Type B pancreatic cell (in vitro differentiated cells): ENCODE measurements at places on chromosomes 11 and 22. TPM values are rescaled to one million over a fixed set of nuclear protein-coding genes. Genes with fewer than 3 reads are reported as not detected.

GRCh38 chr11:26779074-26779865, 57.4 kb upstream of the SLC5A12 start:
- DNase-seq: no peak

The SLC35E4 gene
- total RNA-seq: 2.4 and 3.4 TPM in 2 replicates

DNA sequence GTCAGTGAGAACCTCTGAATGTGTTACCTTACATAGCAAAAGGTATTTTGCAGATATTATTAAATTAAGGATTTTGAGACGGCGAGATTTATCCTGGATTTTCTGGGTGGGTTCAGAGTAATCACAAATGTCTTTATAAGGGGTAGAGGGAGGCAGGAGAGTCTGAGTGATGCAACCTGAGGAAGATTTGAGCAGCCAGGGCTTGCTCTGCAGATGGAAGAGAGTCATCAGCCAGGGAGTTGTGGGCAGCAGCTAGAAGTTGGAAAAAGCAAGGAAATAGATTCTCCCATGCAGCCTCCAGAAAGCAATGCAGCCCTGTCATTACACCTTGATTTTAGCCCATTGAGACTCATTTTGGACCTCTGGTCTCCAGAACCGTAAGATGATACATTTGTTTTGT, 4.1 kb upstream of the WDR74 start:
- no peak for DNase-seq

GRCh38 chr11:45413156-45413858, 127.2 kb upstream of the SYT13 start:
- DNase-seq: no peak

The DCDC1 gene
- 2.0 and 4.8 TPM in 2 replicates for total RNA-seq

DNA sequence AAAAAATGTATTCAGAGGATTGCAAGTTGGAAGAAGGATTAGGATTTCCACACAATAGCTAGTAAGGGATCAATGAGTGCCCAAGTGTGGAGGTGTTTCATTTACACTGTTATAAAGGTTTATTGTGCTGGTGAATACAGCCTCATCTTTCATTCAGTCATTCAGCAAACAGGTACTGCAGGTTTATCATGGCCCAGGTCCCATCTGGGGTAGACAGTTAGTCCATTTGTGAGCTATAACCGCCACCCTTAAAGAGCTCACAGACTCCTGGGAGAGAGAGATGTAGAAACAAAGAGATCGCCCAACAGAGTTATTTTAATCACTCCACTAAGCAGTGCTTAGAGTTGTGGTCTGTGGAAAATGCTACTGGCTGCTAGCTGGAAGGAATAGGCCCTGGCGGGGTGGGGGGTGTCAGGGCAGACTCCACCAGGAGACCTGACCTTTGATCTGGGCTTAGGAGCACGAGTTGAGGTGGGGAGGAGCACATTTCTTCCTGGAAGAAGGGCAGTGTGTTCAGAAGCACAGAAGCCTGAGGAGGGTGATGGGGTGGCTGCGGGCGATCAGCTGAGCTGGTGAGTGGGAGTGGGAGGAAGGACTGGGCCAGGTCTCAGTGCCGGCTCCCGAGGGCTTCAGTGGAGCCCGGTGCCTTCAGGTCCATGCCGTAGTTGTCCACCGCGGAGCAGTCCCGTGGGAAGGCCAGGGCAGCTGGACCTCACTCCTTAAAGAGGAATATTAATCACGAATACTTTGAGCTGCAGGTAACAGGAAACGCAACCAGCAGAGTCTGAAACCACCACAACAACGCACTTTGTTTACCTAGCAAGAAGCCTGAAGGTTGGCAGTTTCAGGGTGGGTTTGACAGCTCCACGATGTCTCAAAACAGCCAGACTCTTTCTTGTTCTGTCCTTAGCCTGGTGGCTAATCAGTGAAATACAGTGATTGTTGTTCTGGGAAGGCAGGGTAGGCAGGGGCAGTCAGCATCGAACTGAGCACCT, 11.2 kb downstream of the TOM1 start:
- no peak for DNase-seq

The PDGFD gene
- total RNA-seq: 17.8 and 27.9 TPM in 2 replicates

The TECTA gene
- 0.86 and 2.3 TPM in 2 replicates for total RNA-seq

DNA sequence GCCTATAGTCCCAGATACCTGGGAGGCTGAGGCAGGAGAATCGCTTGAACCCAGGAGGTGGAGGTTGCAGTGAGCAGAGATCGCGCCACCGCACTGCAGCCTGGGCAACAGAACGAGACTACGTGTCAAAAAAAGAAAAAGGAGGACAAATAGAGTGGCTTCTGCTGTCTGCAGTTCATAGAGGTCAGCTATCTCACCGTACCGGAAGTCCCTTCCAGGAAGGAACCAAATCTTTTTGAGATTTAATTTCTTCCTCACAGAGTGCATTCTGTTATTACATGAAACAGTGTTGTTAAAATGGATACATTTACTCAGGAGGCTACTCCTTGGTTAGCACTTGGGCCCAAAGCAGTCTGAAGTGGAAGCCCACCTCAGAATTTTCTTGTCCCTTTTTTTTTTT, 33.4 kb downstream of the FAM118A start:
- no peak for DNase-seq

GRCh38 chr11:23166376-23166775, 306.1 kb upstream of the CCDC179 start:
- no peak for DNase-seq

GRCh38 chr11:72782081-72782920, 11.5 kb downstream of the STARD10 start:
- DNase-seq: no peak

DNA sequence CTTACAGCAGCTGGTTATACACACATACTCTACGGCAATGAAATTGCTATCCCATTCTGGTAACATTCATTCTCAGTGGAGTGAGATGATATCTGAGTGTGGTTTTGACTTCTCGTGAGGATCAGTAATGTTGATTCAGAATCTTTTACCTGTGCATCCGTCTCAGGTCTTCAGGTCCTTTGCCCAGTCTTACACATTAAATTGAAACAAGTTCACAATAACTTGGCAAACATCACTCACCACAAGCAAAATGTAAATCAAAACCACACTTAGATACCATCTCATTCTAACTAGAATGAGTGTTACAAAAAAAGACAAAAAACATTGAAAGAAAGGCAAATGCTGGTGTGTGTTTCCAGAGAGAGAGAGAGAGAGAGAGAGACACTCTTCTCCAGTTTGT, 14.0 kb downstream of the RGL4 start:
- no peak for DNase-seq

The CNIH2 gene
- 21.3 and 23.2 TPM in 2 replicates for total RNA-seq

DNA sequence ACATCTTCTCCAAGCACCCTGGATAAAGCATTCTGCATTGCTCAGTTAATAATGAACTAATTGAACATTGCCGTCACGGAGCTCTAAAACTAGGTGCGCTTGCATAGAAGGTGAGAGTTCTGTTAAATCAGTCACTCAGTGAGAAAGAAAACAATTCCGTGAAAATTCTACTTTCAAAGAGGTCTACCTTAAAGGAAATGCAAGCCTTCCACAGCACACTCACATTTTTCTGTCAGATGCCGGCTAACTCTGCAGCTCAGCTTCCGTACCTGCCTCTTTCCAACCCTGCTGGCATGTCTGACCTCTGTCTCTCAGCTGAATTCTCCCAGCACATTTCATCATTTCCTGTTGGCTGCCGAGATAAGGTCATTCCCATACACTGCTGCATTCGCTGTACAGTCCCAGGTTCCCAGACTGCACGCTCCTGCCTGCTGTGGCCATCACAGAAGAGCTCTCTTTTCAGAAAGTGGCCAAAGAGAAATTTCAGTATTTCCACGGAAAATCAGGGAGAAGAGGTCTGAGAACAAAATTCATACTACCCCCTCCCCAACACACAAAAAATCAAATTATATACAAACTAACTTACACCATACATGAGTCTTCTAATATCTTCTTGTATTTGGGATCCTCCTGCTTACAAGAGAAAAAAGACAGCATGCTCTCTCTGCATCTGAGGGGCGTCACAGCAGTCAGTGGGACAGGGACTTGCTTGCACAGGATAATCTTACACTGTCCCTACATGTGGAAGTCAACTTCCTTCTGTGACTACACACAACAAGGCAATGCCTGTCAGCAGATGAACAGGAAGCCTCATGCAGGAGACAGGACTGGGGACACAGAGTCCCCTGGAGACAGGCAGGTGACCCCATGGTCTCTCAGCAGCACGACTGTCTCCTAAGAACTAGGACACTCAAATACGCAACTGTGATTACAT, 55.1 kb downstream of the PACSIN2 start:
- DNase-seq: no peak

GRCh38 chr11:121249039-121249663, 43.4 kb upstream of the SC5D start:
- no peak for DNase-seq

DNA sequence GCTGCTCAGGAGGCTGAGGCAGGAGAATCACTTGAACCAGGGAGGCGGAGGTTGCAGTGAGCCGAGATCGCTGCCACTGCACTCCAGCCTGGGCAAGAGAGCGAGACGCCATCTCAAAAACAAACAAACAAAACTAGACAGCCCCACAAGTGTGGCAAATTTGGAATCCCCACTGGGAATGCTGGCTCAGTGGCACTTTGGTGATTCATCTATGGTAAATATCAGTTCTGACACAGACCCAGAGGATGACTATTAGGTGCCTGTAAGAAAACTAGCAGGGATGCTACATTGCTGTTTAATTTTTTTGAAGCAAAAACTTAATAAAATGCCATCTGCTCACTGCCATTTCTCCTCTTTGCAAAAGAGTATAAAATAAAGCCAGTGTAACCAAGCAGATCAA, 107.9 kb downstream of the NAT10 start:
- DNase-seq: no peak

DNA sequence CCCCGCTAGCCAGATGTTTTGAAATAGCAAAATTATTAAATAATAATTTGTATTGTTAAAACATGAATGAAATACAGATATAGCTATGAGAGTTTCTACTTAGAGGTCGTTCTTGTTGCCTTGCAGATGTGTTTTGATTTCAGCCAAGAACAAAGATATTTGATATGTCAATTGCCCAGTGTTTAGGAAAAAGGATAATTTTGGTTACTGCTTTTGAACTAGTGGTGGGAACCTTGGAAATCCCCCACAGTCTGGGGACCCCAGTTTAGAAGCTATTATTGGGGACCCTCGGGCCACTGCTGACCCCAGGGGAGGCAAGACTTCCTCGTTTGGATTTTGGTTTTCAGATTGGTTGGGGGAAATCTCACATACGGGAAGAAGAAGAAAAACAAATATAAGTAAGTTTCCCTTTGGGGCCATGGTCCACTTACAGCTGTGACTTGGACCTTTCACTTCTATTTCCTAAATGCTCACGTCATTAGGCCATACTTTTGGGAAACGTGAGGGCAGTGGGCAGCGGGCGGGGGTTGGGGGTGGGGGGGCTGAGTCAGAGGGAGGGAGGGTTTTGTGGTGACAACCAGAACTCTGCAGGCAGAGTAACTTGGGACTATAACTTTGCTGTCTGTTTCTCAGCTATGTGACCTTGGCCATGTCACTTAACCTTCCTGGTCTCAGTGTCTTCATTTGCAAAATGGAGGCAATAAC, 37.0 kb downstream of the LDLRAD3 start:
- DNase-seq: no peak

GRCh38 chr11:91239359-91239758, 985.3 kb upstream of the FAT3 start:
- no peak for DNase-seq

The PDE2A gene
- 2.8 and 3.8 TPM in 2 replicates for total RNA-seq

The AQP11 gene
- total RNA-seq: 2.4 and 4.1 TPM in 2 replicates

- no peak for DNase-seq
These were observed 42.2 kb downstream of the NAT10 start for GRCh38 chr11:34147581-34147980.

DNA sequence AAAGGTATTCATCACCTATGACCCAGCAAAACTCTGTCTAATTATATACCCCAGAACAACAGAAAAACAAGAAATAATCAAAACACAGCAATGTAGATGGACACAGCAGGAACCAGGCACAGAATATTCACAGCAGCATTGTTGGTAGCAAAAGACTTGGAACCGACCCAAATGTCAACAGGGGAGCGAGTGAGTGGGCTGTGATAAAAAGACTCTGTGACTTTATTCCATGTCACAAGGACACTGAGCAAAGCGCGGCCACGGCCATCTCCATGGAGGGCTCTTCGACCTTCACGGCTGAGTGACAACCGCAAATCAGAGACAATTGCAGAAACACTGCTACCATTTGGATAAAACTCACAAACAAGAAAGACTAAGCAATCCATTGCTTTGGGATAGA, 1373.1 kb downstream of the TBC1D22A start:
- no peak for DNase-seq

The ISX gene
- 4.0 and 9.4 TPM in 2 replicates for total RNA-seq

The NCF4 gene
- total RNA-seq: 0.59 TPM in 1 of 2 replicates, not detected in the other

The APOA4 gene
- 21.7 and 88.5 TPM in 2 replicates for total RNA-seq

DNA sequence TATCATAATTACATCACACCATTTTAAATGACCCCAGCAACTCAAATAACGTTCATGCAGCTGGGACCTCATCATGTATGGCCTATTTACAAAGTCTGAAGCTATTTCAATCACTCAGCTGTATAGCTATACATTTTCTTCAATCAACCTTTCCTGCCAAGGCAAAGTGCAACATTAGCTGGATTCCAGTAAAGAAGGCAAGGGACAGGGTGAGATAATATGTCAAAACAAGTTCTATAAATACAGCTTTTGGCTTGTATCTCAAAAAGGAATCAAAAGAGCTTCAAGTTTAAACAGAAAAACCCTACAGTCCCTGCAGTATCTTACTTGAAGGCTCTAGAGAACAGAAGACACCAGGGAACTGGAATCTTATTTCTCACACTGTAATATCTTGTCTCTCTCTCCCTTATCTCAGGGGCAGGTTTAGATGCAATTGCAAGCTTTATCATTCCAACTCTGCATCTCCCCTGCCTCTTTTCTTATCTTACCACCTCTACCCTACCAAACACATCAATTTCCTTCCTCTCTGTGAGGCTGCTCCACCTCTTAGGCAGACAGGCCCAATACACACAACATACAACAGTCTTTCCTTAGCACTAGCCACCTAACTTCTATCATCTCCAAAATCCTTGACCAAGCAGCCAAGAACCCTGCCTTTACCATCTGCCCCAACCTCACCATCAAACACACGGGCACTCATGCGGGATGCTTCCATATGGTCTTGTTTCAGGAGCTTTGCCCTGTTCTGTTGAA, 34.5 kb downstream of the CELF1 start:
- no peak for DNase-seq

The OOSP1 gene
- not detected in 2 replicates for total RNA-seq

The OSM gene
- not detected in 2 replicates for total RNA-seq

The PITPNM1 gene
- total RNA-seq: 50.4 and 51.7 TPM in 2 replicates

The BATF2 gene
- total RNA-seq: 1.0 TPM in 2 replicates

DNA sequence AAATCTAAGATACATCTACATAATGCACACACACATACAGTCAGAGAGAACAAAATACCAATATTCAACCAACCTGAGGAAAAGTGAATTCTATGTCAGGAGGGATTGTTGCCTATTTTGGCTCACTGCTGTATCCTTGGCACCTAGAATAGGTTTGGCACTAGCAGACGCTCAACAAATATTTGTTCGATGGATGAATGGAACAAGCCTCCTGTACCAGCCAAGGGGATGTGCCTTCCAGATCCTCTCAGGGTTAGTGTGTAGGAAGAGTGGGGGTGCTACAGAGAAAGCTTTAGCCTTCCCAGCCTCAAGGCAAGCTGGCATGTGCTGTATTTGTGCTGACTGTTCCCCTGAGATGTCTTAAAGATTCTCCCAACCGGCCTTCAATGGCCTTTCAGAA, 23.3 kb upstream of the POU2AF1 start:
- no peak for DNase-seq
